ENCODE measurements at places on chromosomes 6 and 20. TPM values are rescaled to one million over a fixed set of nuclear protein-coding genes. Genes with fewer than 3 reads are reported as not detected.

The EXOC2 gene
- 27.2 TPM for total RNA-seq

The RSPH9 gene
- total RNA-seq = 0.49 TPM

The SOX4 gene
- 18.6 TPM for total RNA-seq

DNA sequence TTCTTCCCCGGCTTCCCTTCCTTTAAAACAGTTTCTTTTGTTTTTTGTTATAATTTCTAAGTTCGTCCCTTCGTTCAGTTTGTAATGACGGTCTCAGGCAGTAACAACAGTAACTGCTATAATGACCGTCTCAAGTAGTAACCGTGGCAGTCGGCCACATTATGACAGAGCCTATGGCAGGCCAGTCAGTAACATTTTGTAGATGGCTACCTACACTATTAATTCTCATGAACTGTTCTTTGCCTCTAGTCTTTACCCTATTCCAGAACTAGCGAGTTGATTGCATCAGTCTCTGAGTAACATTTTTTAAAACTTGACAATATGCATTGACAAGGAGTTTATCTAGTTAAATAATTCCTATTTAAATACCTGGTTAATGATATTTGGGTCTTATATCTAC lies 43.0 kb upstream of the ADGRG6 start:
- no peak for DNase-seq

DNA sequence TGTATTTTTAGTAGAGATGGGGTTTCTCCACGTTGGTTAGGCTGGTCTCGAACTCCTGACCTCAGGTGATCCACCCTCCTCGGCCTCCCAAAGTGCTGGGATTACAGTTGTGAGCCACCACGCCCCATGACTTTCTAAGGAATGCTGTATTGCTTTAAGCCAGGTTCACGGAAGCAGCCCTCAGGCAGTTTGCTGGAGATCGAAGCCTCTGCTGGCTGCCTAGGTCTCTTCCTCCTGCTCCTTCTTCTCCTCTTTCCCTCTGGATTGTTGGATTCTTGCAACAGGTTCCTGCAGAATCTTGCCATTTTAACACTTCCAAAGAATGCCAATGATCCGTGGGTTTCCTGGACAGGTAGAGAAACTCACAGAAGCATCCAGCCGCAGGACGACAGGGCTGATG lies 29.3 kb upstream of the B4GALT5 start:
- no peak for DNase-seq

GRCh38 chr20:21505810-21506530 lies 7.9 kb downstream of the NKX2-2 start:
- DNase-seq = no peak

GRCh38 chr6:143961886-143962878 lies 45.9 kb downstream of the PLAGL1 start:
- no peak for DNase-seq

- no peak for DNase-seq
Measured at GRCh38 chr6:34938268-34938667, 49.2 kb downstream of the ANKS1A start.

GRCh38 chr6:29948277-29948676 lies 5.9 kb downstream of the HLA-A start:
- no peak for DNase-seq

GRCh38 chr20:41587956-41588355 lies 30.2 kb downstream of the CHD6 start:
- DNase-seq = no peak

Data from sciatic nerve (tissue), 2 donors.